ENCODE measurements at places on chromosomes 12 and 14.

DNA sequence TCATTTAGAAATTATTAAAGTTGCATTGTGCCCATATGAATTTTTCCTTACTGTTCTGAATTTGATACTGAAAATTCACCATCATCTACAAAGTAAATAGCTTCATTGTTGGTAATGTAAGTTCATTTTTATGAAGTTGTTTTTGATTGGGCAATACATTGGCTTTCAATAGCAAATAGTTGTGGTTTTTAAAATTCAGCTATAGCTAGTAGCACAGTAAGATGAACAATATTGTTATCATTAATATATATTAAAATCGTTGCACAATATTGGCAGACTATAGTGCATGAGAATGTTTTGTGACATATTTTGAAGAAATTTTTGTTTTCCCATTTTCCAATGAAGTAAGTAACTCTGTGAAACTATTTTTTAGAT, 575.0 kb downstream of the PRKD1 start:
- DNase-seq = no peak

DNA sequence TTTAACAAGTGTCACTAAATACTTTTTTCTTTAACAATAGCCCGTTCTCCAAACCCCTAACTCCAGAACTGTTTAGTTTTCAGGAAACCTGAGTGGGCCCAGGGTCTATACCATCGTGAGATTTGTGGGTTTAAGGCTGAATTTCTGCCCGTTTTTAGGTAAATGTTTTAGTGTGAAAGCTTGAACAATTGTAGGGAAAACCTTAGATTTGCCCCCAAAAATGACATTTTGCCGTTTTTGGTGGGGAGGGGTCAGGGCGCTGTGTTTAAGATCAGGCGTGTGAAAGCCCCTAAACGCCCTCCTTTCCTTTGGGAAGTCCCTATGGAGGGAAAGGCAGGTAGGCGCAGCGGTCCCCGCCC, 320 bp upstream of the PRPF39 start:
- DNase-seq = no peak

DNA sequence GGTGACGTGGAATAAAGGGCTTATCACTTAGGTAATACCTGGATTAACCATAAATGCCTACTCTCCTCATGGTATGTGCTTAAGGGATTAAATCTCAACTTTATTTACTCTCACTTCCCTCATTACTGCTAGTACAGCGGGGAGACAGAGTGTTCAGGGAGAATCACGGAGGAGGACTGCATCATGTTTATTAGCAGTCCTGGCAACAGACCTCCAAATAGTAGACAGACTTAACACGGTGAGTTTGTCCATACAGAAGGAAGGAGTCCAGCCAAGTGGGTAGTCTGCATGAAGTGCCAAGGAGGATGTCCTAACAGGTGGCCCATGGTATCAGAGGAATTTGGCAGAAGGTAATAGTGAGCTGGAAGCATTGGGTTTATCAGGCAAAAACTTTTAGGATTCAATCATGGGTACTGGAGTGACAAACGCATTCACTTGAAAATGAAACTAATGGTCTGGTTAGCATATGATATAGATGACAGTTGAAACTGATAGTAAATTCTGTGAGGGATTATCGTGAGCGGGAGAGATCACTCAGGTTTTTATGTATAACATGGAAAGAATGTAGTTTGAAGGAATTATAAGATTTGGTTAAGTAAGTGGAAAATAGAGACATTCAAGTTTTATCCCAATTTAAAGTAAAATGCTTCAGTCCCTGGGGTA, 471.8 kb downstream of the TMEM117 start:
- no peak for DNase-seq

DNA sequence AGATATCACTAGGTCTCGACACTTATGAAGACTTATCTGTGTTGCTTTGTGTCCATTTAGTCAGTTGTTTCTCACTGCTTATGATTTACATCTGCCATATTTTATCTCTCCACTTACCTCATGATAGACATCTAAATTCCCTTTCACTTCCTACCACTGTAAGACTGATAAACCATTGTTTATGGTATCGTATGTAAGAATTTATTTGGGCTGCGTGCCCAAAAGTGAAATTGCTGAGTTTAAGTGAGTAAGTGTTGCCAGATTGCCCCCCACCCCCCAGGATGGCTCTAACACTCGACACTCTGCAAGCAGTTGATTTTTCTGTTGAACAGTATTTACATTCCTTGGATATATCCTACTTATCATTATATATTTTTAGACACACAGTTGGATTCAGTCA, 69.9 kb upstream of the MON2 start:
- DNase-seq = no peak

GRCh38 chr12:10554756-10555481, 49.2 kb downstream of the EIF2S3B start:
- DNase-seq = no peak

GRCh38 chr12:3275171-3276041, 198.2 kb downstream of the TSPAN9 start:
- DNase-seq = peak; percentile 71

GRCh38 chr12:64091186-64091585, 130.9 kb downstream of the KICS2 start:
- no peak for DNase-seq

DNA sequence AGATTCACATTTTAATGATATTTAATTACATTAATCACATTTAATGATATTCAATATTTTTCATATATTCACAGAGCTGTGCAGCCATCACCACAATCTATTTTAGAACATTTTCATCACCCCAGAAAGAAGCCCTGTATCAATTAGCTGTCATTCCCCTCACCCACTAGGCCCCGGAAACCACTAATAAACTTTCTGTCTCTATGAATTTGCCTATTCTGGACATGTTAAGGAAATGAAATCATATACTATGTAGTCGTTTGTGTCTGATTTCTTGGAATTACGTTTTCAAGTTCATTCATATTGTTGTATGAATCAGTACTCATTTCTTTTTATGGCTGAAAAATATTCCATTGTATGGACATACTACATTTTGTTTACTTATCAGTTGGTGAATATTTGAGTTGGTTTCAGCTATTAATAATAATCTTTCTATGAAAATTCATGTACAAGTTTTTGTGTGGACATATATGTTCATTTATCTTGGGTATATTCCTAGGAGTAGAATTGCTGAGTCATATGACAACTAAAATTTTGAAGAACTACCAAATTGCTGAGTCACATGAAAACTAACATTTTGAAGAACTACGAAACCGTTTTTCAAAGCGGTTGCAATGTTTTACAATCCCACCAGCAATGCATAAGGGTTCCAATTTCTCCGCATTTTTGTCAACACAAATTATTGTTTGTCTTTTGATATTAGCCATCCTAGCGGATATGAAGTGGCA, 11.7 kb upstream of the OTOGL start:
- DNase-seq = no peak

DNA sequence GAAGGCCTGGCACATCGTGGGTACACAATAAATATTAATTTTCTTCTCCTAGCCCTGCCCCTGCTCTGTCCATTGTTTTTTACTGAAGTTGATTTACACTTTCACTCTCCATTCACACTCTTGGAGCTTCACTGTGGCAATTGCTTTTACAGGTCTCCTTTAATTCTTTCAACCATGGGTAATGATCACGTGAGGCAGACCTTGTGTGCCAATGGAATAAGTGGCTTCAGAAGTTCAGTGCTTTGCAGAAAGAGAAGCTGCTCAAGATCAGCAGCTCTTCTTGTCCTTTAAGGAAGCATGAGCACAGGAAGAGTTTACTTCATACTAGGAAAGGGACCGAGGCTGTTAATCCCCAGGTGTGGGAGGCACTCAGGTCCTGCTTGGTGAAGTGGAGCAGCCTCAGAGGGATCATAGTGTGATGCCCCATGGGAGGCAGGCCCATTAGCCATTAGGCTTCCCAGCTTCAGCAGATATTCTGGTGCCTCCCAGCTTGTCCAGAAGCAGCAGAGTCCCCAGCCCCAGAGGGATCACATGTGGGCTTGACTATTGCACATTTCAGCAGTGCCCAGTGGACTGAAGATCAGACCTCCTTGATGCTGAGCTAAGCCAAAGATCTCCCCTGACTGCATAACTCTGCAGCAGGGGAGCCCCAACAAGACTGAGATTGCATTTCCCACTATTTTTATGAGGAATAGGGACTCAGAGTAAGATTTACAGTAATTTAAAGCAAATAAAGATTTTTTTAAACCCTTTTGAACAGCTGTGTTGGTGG, 5.0 kb upstream of the SLC35F4 start:
- no peak for DNase-seq

DNA sequence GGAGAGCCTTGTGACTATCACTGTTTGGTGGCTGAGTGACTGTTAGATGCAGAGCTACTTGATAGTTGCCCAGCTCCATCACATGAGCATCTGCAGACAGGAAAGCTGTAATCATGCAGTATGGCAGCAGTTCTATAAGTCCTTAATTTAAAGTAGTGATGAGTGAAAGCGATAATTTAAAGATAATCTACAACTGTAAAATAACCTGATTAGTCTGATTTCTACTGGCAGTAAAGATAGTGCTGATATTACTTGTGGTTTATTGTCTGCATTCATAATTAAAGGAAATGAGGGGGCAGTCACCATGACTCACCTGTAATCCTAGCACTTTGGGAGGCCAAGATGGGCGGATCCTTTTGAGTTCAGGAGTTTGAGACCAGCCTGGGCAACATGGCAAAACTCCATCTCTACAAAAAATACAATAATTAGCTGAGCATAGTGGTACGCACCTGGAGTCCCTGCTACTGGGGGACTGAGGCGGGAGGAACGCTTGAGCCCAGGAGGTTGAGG, 41.2 kb upstream of the PLEKHD1 start:
- DNase-seq = no peak

GRCh38 chr12:10365696-10366405, 24.0 kb downstream of the KLRK1 start:
- DNase-seq = peak; percentile 33

DNA sequence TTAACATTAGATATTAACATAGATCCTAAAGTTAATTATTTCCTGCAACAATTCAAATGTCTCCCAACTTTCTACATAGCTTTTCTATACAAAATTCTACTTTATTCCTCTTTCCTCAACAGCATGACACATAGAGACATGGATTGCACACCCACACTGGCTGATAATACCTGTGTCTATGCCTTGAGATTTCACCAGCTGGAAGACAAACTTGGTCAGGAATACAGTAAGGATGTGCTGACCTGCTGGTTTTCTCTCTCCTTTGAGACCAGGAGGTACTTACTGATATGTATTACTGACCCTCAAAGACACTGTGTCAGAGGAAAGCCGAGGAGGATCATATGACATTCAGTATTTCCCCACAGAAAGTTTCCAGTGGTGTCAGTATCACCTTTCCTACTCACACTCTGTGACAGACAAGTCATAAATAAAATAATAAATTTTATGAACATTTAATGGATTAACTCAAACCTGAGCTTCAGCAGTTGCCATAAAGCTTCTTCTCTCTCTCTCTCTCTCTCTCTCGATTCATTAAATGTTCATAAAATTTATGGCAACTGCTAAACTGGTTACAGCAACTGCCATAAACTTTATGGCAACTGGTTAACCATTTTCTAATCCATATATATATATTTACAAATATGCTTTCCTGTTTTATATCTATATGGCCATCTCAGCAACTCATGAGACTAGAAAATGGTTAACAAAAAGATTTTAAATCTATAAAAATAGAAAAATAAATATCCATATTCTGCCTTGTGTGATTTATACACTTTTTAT, 22.7 kb downstream of the EIF2S3B start:
- no peak for DNase-seq

DNA sequence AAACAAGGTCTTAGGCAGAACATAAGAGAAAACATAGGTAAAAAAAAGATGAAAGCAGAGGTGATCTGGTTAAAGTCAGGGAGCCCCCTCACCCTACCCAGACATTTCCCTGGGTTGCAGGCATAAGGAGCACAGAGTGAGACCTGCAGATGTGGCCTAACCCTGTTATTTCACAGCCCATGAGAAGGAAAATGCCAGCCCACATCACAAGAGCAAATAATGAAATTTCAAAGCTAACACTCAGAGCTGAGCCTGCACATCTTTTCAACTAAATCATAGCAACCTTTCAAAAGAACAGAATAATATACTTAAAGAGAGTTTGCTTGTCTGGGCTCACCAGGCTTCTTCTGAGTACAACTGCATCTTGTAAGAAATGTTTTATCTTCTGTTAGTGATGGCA, 295.4 kb downstream of the RPAP3 start:
- DNase-seq = no peak
